T follicular helper cell (primary cell): ENCODE measurements at places on chromosomes 3 and 15.

GRCh38 chr3:170154569-170155143, 26.9 kb downstream of the PHC3 start:
- DNase-seq: no peak

DNA sequence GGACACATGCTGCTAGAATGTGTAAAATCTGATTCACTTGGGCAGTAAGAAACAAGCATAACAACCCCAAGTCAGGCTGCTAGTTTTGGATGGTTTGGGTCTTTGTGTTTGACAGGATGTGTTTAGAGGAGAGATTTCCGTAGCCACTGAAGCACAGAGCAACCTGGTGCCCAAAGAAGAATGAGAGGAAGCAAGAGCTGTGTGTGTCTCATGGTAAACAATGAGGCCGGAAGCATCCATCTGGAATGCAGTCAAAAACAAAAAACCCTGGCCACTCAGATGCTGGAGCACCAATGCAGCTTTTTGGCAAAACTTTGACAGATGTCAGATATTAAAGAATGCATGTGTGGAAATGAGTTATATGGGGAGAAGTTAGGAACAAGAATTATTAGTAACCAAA, 39.4 kb upstream of the SNRK start:
- no peak for DNase-seq

DNA sequence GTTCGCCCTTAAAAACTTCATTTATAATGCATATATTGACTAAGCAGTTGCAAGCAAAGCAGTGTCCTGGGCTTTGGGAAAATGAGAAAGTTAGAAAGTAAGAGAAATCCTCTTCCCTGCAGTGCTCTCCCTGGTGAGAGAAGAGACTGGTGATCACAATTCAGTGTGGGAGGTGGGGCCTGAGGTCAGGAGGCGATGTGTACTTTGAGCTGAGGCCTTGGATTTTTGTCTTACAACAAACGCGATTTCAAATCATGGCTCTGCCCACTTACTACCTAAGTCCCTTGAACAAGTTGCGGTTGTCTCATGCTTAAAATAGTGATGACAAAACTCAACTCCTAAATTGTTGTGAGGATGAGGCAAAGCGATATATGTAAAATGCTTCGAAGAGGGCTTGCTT, 316.3 kb upstream of the NECTIN3 start:
- DNase-seq: no peak

DNA sequence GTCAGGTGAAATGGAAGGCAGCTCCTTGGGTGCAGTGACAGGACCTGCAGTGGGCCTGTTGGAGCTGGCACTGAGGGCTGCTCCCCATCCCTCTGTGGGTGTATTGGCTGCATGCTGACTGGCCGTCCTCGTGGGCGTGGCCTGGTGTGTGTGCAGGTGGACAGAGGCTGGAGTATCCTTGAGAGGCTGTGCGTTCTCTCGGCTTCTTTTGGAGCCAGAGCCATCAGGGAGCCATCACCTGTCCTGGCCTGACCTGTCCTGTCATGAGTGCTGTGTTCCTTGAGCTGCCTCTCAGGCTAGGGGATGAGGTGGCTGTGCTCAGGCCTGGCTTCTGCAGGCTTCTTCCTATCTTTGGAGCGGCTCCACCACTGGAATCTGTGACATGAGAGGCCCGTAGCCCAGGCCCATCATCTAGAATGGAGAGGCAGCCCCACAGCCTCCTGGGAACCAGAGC, 61.5 kb downstream of the APBA2 start:
- DNase-seq: no peak

DNA sequence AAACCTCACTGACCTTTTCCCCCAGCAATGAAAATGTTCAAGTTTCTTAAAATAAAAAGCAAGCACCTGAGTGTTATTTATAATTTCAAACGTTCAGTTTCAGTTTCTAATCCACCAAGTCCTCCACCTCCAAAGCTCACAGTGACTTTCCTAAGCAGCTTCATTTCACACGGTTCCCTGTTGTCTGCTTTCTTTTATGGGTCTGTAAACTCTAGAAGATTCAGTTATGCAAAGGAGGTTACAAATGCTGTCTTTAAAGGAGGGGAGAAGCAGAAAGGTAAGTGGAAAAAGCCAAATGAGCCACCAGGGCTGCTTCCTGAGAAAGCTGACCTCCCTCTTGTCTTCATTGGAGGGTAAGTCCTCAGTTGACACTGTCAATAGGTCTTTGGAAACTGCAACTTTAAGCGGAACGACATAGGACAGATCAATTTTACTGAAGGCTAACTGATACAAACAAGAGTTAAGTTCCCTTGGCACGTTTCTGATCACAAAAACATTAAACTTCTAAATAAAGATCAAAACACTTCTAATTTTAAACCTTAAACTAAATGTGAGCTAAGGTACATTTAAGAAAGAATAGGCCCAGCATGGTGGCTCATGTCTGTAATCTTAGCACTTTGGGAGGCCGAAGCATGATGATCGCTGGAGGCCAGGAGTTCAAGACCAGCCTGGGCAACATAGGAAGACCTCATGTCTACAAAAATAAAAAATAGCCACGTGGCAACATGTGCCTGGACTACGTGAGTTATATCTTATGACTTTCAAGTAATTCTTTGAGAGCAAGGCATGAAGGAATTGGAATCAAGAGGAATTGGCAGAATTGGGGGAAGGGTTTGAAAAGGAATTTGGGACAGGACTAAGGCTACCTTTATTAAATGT, 151.9 kb upstream of the UBE2E1 start:
- DNase-seq: no peak

DNA sequence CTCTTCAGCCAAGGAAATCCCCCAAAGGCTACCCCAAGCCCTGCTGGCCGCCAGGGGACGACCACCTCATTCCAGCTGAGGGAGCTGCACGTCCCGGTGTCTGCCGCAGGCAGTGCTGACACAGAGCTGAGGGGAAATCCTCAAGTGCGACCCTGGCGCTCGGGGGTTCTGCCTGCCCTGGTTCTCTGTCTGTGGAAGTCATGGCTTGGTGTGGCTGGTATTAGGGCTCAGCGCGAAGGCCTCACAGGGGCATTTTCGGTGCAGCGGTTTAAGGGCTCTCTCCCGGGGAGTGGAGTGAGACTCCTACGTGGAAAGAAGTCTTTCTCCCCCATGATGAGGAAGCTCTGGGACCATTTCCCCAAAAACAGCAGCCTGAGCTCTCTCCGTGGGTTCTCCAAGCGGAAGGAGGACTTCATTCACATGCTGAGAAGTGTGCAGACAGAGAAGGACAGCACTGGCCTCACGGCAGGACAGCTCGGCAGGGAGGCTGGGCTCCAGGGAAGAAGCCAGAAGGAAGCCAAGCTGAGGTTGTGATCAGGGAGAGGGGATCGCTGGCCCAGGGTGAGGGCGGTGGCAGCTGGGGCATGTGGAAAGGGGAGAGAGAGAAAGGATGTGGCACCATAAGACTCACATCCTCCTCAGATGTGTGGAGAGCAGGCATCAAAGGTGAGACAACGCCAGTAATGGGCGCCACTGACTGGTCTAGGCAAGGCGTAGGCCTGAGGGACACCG, 48.6 kb downstream of the KLF15 start:
- DNase-seq: no peak
